ENCODE measurements at places on chromosomes 5 and 9.

GRCh38 chr9:96186591-96187011 is 115.4 kb downstream of the HSD17B3 start:
- peak; percentile 65 for DNase-seq

DNA sequence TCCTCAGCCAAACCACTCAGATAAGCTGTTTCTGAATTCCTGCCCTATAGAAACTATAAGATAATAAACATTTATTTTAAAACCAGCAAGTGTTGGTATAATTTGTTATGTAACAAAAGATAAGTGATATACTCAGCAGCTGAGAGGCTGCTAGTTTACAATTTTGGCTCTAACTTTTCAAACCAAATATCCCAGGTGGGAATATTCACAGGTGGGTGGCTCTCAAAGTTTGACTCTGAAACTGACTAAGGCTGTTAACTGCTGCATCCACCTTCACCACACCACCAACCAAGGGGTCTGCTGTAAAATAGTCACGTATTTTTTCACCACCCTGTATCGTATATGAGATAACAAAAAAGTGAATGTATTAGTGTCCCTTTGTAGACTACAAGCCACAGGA is 9.7 kb upstream of the ZNF366 start:
- DNase-seq: no peak

DNA sequence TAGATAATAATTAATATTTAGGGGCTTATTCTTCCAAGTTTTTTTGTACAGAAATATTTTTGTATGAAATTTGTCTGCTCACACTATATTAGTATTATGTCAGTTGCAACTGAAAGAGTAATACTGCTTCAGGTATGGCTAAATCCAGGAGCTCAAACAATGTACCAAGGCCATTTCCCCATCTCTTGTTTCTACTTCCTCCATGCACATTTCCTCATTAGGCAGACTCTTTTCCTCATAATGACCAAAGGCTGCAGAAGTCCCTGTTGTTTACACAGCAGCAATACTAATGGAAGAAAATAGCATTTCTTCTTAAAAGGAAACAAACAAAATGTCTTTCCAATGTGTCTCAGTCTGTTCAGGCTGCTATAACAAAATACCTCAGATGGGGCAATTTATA is 9.2 kb upstream of the OTULINL start:
- DNase-seq: no peak

- no peak for DNase-seq
These were observed 86.7 kb downstream of the RIC1 start for GRCh38 chr9:5715548-5716127.

DNA sequence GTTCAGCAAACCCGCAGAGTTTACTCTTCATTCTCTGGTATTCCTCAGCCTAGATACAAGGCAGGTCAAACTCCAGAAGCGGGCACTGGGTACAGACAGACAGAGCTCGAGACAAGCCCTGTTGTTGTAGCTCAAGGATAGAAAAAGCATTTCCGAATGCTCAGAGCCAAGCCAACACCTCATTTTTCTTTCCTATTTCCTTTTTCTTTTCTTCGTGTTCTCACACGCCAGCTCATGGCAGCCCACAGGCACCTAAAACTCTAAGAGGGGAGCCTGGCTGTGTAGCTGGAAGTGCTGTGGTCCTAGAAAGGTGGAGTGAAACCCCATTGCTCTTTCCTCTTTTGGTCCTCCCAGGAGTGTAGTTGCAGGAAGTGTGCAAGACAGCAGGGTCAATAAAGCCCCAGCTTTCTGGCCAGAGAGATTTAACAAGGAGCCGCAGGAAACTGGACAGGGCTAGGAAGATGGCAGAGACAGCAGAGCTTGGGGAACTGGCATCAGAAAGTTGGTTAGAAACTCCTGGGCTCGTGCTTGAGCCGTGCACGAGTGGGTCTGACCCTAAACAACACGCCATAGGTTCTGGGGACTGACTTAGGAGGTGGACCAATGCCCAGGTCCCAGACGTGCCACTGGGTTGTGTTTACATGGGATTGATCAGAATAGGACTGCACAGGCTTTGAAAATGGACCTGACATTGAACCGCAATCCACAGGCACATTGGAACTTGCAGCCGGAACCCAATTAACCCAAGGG is 41.6 kb downstream of the ADAMTS2 start:
- no peak for DNase-seq

- DNase-seq: no peak
These were observed 1105.4 kb upstream of the DMAC1 start for GRCh38 chr9:8904771-8905515.

- DNase-seq: no peak
These were observed 36.4 kb upstream of the ADAMTSL1 start for GRCh38 chr9:18437315-18438201.

DNA sequence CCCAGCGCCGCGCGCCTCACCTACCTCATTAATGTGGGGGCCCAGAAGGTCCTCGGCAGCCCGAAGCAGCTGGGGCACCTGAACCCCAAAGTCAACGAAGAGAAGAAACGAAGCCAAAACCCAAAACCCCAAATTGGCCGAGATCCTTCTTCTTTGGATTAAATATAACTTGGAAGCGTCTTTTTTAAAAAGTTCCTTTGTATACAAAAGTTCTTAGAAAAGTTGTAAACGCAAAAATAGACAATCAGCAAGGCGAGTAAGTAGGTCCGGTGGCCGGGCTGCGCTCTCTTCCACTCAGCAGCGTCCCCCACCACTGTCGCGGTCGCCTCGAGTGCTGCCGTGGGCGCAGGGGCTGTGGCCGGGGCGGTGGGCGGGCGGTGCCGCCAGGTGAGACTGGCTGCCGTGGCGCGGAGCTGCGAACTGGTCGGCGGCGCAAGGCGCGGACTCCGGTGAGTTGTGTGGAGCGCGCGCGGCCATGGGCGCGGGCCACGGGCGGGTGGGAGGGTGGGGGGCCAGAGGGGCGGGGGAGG is 360 bp downstream of the KLF4 start:
- no peak for DNase-seq

- DNase-seq: no peak
These were observed 391.1 kb downstream of the TMEM161B start for GRCh38 chr5:87877495-87877894.

DNA sequence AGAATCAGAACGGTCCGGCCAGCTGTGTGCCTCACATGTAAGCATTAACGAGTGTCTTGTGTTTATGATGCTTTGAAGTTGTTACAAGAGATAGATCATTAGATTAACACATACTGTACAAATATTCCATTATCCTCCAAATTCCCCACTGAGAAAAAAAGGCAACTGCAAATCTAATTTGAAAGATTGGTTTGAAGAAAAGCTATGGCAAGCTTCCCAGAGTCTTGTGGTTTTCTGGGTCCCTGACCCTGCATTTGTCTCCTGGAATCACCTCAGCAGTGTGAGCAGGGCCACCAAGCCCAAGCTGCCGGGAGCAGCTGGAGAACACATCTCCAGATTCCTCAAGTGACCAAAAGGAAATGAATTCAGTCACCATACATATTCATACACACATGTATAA is 36.9 kb upstream of the ADAMTS16 start:
- DNase-seq: no peak

DNA sequence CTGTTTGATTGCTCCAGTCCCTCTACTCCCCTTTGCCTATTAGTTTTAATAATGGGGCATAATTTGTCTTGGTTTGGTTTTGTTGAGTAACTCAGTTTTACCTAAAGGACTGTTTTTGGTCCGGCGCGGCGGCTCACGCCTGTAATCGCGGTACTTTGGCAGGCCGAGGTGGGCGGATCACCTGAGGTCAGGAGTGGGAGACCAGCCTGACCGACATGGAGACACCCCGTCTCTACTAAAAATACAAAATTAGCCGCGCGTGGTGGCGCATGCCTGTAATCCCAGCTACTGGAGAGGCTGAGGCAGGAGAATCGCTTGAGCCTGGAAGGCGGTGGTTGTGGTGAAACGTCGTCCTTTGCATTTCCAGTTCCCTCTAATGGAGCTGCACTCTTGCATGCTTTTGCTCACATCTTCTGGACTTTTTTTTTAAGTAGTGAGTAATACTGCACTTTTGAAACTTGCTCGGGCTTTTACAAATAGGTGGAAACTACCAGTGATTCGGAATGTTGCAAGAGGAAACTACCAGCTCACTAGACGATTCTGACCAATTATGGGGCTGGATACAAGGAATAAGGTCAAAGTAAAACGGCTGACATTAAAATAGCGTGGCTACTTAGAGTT is 721 bp upstream of the MAML1 start:
- DNase-seq: peak; percentile 95

GRCh38 chr5:73996151-73996755 is 370.3 kb downstream of the ARHGEF28 start:
- no peak for DNase-seq

DNA sequence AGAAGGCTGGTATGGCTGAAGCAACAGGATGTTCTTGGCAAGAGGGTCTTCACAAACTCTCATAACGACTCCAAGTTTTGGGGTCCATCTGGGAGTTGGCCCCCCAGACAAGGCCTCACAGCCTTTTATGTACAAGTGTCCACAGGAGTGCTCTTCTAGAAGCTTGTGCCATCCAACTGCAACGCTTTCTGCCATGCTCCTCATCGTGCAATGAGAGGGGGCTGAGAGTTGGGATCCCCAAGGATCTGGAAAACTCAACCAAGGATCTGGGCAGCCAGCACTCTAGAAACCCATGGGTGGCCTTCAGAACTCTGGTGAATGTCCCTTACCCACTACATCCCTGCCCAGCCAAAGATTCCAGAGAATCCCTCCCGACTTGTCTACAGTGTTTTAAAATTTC is 8.5 kb upstream of the AMBP start:
- no peak for DNase-seq

- no peak for DNase-seq
These were observed 4.3 kb downstream of the SH3GLB2 start for GRCh38 chr9:129023908-129024233.

- DNase-seq: no peak
These were observed 48.2 kb downstream of the OXCT1 start for GRCh38 chr5:41822036-41822435.

Data from epithelial cell of esophagus (primary cell).